ENCODE measurements at places on chromosomes 6 and 20.

- DNase-seq, result no peak
These were observed 104.2 kb downstream of the TFAP2B start for GRCh38 chr6:50922579-50923525.

- DNase-seq, result no peak
These were observed 2.5 kb upstream of the R3HDML start for GRCh38 chr20:44334306-44334705.

DNA sequence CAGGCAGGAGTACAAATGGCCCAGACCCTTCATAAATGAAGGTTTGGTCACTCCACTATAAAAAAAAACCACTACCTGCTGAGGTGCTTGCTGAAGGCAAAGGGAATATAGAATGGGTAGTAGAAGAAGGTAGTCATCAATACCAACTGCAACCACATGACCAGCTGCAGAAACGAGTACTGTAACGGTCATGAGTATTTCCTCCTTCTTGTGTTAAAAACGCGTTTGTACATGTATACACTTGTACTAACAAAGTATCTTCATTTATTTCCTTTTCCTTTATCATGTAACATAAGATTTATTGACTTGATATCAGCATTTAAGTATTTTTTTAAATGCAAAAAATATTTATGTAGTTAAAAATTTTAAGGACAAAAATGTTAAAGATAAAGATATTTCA, 238.6 kb downstream of the TFAP2B start:
- DNase-seq, result no peak

GRCh38 chr6:4773181-4773580, 3.0 kb upstream of the CDYL start:
- DNase-seq, result no peak

GRCh38 chr6:8670792-8671191, 235.4 kb upstream of the SLC35B3 start:
- no peak for DNase-seq

- DNase-seq, result no peak
These were observed 97.3 kb upstream of the CARMIL1 start for GRCh38 chr6:25181923-25182322.

DNA sequence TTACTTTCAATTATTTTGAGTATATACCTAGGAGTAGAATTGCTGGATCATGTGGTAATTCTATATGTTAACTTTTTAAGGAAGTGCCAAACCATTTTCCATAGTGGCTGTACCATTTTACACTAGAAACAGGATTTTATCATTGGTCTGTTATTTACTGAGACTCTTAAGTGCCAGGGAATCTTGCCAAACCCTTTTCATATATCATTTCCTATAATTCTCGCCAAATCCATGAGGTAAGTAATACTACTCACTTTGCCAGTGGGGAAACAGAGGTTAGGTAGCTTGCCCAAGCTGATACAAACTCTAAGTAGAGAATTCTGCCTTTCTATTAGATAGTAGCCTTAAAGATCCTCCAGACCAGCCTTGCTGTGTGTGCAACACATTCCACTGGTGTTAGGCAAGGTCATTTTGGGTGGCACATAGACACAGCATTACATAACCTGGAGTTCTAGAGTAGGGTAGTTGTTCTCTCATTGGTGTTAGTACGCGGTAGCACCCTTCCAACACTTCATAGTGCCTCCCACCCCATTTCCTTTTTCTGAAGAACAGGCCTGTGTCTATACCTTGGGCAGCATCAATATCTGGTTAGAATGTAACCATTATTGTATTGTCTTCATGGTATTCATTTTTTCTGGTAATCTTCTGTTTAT, 65.5 kb downstream of the ARID1B start:
- no peak for DNase-seq

- DNase-seq, result no peak
These were observed 65.7 kb downstream of the PRSS35 start for GRCh38 chr6:83578057-83578456.

- DNase-seq, result no peak
These were observed 61.4 kb upstream of the KIF25 start for GRCh38 chr6:167936051-167936450.

DNA sequence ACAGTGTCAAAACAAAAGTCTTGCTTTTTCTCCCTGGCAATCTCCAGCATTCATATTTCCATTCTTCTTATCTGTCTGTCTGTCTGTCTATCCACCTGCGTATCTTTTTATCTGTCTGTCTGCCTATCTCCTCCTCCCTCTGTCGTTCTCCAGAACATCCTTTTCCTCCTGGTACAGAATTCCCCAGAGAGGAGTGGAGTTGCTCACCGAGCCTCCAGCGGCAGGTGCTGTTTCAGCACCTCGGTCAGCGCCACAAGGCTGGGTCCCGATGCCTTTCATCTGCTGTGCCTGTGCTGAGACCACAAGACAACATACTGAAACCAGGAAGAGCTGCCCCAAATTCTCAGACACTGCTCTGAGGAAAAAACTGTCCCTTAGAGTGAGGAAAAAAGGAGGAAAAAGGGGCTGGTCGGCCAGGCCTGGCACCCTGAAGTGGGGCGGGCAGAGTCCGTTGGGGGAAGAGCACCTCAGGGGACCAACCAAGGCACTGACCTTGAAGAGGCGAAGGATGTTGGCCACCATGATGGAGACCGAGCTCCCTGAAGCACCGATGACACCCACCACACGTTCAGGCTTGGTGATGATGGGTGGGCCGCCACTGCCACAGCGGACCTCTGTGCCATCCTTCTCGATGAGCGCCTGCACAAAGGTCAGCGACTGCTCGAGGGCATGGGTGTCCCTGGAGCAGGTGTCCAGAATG, 13.3 kb downstream of the GRM4 start:
- DNase-seq, result no peak

GRCh38 chr20:48990467-48990866, 55.6 kb upstream of the CSE1L start:
- DNase-seq, result no peak

GRCh38 chr20:52958211-52958610, 13.9 kb upstream of the TSHZ2 start:
- DNase-seq, result no peak

GRCh38 chr20:57070296-57070695, 196.1 kb downstream of the BMP7 start:
- no peak for DNase-seq

DNA sequence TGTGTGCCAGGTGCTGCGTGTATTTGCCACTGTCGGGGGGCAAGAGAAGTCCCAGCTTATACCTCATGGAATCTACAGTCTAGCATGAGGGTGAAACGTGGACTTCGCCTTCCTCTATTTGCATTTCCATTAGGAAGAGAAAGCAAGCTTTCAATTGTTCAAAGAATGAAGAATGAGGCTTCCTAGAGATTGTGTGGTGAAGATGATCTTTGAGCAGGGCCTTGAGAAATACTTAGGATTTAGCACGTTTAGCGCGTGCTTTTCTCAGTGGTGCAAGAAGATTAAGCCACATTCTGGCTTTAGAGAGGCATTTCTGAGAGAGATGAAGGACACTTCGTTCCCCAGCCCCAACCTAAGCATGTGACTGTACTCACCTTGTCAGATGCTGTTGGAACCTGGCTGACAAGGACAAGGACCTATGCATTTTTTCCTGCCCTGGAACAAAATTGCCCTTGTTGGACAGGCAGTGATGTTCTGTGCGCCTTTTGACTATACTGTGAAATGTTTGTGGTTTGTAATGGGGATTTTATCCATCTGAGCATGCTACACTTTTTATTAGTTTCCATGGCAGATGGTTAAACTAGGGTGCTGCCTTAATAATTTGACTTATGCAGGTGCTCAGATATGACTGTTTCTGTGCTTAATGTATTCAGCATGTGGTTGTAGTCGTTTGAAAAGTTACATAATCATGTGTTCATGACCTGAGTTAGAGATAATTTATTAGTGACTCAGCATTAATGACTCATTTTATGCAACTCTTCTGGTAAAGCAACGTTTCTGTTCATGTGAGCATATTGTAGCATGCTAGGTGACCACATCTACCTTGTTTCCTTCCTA, 10.7 kb downstream of the TULP4 start:
- DNase-seq, result peak; percentile 34

DNA sequence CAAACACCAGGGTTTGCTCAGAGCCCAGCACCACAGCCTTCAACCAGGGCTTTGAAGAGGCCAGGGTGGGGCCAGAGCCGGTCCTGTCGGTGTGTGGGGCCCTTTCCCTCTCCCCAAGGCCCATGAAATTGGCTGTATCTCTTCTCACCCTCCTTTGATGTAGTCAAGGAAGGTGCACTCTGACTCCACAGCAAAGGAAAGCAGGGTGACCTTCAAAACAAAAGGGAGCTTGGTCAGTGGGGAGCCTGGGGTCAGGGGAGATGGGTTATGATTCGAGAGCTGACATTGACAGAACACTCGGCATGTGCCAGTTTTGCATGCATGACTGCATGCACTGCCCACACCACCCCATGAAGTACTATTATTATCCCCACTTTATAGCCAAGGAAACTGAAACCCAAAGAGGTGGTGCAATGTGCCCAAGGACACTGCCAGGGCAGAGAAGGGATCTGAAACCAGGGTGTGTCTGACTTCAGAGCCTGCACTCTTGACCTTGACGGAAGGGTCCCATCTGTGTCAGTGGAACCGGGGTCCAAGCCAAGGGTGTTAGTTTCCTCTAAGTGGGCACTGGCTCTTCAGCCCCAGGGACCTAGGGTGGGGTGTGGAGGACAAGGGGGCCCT, 55.4 kb downstream of the RAB44 start:
- no peak for DNase-seq

- no peak for DNase-seq
These were observed 232.2 kb upstream of the FLRT3 start for GRCh38 chr20:14569641-14570040.

GRCh38 chr20:49768204-49769047, 44.2 kb upstream of the SLC9A8 start:
- DNase-seq, result no peak

DNA sequence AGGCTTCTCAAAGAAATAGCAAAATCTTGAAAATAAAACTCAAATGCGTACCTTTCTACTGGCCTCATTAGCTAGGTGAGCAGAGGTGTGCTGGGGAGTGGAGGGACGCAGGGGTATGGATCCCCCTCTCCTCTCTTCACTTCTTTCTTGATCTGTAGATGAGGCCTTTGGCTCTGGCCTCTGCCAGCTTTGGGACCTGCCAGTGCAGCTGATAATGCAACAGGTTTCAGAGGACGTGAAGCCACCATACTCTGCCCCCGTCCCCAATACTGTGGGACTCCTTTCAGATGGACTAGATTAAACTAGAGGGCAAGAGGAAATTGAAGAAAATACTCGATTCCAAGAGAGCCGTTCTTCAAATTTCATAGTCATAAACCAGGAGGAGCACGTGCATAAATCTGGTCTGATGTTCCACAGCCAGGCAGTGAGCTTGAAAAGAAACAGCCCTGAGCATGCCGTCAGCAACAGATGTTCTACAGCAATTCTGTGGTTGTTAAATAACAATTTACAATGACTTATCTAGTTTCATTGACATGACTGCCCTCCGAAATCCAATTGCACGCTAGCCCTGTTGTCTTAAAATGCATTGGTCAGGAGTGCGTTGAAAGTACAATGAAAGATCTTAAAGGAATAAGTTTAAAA, 245.3 kb upstream of the FOXQ1 start:
- no peak for DNase-seq

GRCh38 chr20:52552181-52552872, 360.7 kb upstream of the ZFP64 start:
- no peak for DNase-seq

DNA sequence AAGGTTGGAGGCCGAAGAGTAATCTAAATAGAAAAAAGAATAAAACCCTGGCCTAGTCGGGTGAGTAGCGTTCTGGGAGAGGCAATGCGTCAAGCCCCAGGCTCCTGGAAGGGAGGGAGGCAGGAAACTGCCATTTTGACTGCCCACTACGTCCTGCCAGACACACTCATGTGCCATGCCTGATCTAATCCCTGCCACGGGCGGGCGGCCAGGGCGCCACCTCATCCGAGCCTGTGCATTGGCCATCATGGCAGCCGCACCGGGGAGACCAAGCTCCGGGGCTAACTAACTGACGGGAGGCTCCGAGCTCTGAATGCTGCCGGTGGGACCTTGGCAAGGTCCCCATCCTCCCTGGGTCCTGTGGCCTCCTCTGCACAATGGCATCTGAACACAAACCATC, 68.8 kb downstream of the INSM1 start:
- DNase-seq, result no peak

GRCh38 chr6:188821-189655, 103.2 kb upstream of the DUSP22 start:
- peak; percentile 78 for DNase-seq

DNA sequence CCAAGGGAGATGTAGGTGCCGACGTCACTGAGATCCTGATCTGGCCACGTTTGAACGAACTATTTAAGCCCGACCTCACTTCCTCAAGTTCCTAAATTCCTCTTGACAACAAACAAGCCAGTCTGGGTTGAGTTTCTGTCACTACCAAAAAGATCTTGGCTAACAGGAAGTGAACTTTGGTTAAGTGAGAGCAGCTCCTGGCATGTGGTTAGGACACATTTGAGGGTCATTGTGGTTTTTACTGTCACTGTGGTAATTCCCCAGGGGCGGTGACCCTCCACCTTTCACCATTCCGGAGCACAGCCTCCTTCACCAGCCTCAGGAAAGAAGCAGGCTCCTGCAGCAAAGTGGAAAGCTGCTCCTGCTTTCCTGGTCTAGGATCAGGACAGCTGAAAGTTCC, 43.1 kb upstream of the ZNF831 start:
- no peak for DNase-seq

GRCh38 chr20:62836967-62837490, 20.2 kb downstream of the COL9A3 start:
- no peak for DNase-seq

DNA sequence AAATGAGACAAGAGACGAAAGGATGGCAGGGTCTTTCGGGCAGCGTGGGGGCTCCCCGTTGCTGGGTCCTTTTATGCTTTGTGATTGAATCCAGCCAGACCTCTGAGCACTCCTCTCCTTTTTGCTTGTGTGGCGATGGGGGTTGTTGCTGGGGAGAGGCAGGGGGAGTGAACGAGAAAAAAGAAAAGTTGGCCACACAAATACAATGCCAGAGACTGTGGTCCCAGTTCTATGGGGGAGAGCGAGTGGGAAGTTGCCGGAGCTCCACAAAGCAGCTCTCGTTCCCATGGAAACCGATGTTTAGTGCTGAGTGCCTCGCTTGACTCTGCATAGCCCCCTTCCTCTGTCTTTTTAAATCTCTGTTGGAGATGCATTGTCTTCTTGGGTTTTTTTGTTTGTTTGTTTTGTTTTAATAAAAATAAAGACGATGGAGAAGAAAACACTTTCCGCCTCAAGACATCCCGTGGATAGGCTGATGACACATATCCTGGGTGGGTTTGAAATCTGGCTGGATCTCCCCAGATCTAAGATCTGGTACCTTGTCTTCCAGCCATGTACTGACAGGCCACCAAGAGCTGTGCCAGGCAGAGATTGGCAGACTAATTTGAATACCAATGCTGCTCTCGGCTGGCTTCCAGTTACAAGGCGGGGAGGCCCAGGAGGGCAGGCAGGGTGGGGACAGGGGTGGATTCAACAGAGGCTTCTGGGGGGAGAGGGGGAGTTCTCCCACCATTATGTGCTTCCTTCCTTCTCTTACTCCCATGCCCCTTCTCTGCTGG, 529.3 kb downstream of the QKI start:
- DNase-seq, result peak; percentile 59

All from cerebellar cortex (tissue), 1 donor.